Osteoblast (primary cell): ENCODE measurements at places on chromosomes 6 and 20. TPM values are rescaled to one million over a fixed set of nuclear protein-coding genes. Genes with fewer than 3 reads are reported as not detected.

The LCA5 gene
- total RNA-seq = 9.1 and 10.1 TPM in 2 replicates

The MUCL3 gene
- not detected in 2 replicates for total RNA-seq

DNA sequence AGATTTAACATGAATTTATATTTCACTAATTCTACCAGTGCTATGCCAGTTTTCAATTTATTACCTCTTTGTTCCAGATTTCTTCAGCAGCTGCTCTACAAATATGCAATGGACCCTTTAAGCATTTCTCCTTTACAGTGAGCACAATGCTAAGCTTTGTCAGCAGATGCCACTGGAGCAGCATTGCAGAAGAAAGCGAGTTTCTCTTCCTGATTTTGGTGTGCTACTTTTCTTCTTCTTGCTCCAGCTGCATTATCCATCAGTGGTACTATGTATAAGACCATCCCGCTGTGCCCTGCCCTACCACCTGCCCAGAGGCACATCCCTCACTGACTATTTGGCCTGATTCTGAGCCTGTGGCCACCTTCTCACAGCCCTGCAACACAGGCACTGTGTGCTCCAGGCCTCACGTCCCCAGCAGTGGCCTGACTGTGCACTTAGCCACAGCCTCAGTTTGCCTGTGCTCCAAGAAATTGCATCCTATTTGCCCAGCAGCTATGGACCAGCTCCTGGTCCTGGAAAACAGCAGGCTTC lies 84.1 kb downstream of the TNFAIP3 start:
- no peak overlapping the region for H3K4me3 ChIP-seq
- no peaks in the 10 kb centered on the region for H3K27me3 ChIP-seq

The AIF1 gene
- 0.36 TPM in 1 of 2 replicates, not detected in the other for total RNA-seq

DNA sequence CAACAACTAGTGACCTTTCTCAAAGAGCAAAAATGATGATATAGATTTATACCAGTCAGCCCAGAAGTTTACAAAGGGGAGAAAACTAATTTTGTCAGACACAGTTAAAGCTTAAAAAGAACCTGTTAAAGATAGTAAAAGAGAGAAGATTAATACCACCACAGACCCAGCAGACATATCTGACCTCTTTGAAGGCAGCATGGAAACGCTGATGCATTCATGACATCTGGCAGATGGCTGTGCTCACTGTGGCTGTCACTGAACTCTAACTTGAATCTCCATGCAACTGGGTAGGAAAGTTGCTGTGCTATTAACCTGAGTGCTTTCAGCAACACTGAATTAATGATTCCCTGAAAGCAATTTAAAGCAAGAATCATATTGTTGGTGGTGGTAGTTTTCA lies 159.8 kb upstream of the PRDM1 start:
- H3K27me3 ChIP-seq = no peaks in the 10 kb centered on the region
- no peak overlapping the region for H3K4me3 ChIP-seq
- H3K36me3 ChIP-seq = no peaks in the 10 kb centered on the region
- no peak for DNase-seq
